Fibroblast of skin of back (primary cell): ENCODE measurements at places on chromosomes 12 and 14.

GRCh38 chr14:105415481-105416428 is 3.9 kb upstream of the MTA1 start:
- no peak for DNase-seq

- DNase-seq, result peak; percentile 94
Measured at GRCh38 chr12:53046655-53047220, 3.1 kb upstream of the TNS2 start.

- no peak for DNase-seq
Measured at GRCh38 chr12:16266085-16266484, 11.4 kb downstream of the SLC15A5 start.

DNA sequence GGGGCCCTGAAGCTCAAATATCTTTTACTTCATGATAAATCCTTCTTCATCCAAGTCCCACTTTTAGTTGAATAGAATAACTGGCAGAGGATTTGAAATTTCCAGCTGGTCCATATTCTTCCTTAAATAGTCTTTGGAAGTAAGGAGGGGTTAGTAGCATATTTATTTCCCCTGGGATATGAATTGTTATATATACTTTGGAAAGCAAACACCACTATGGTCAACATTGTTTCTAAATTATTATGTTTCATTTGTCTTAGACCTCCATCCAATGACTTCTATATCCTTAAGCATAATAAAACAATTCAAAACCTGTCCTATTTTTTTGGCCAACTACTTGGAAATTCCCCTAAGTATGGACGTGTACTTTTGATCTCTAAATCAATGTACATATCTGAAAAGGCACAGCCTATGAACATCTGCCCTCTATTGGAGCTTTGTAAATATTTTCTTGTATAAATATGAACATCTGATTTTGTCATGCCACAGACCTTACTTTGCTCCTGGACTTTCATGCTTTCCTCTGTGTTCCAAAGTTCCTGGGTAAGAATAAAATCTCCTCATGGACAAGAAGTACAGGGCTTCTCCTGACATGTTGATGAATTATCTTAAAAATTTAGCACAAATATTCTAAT is 1212.0 kb downstream of the GALC start:
- no peak for DNase-seq

GRCh38 chr14:84825481-84826251 is 704.3 kb upstream of the FLRT2 start:
- DNase-seq, result peak; percentile 49

DNA sequence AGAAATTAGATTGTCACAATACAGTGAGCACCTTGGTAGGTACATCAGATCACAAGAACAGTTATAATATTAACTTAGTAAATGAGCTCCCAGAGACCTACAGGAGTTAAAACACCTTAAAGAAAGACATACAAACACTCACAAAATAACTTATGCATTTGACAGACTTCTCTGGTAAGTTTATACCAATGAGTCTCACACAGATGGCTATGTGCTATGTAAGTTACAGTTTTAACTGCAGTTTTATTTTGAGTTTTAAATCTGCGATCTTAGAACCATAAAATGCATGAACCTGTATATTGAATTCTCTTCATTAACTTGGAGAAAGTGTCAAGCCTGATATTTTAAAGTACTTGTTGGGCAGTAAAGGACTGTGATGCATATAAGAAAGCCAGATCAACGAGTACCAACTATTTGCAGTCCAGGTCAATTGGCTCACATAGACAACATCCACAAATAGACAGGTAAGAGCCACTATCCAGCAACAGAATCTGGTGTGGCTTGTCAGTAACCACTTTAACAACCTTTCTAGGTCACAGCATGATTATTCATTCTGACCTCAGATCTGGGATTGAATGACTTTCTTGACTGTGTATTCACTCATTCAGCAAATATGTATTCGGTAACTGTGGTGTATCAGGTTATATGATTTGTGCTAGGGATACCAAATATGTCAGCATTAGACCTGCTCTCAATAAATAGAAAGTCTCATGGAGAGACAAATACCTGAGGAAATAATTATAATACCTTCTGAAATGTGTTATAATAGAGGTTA is 856.6 kb upstream of the MGAT4C start:
- no peak for DNase-seq

DNA sequence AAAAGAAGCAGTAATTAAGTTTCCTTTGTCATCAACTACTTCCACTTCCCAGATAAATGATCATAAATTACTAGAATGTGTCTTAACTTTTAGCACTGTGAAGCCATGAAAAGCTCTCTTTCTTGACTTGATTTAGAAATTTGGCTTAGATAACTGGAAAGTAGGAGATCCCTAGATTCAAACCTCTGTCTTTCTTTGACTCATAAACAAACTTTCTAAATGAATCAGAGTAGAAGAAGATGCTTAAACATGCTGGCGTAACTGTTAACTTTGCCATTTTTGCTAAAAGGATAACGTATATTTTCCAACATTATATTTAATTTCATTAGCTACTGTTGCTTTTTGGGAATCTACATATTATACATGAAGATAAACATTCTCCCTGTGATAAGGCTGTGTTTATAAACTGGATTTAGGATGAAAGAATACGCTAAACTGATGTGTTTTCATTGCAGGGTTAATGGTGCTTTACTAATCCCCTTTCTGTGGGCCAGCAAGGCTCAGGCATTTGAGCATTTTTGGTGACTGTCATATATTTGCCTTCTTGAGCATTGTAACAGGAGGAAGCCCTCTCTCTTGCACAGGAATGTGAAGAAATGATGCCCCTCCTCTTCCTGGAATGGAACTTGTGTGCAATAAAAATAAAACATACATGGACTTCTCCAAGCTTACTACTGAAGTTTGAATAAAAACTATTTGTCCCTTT is 301.4 kb downstream of the BMP4 start:
- peak; percentile 30 for DNase-seq

- no peak for DNase-seq
Measured at GRCh38 chr14:36517242-36518030, 2.6 kb downstream of the NKX2-1 start.

- DNase-seq, result no peak
Measured at GRCh38 chr12:19194963-19195362, 65.4 kb downstream of the PLEKHA5 start.

DNA sequence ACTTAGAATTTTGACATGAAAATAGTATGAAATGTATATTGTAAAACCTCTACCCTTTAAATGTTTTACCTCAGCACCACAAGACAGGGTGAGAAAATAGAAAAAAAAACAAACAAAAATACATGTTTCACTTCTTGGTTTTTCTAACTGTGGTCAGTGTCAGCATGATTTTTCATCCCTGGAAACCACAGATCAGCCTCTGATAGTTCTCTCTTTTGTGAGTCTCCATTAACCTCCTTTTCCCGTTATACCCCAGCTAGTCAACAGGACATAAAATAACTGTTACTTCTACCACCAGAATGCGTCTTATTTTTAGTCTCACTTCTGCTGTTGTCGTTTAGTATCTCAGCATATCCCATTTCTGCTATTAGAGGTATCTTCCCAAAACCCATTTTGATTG is 48.3 kb upstream of the KCNMB4 start:
- no peak for DNase-seq

GRCh38 chr14:74619672-74620131 is 7.7 kb upstream of the LTBP2 start:
- peak; percentile 99 for DNase-seq

DNA sequence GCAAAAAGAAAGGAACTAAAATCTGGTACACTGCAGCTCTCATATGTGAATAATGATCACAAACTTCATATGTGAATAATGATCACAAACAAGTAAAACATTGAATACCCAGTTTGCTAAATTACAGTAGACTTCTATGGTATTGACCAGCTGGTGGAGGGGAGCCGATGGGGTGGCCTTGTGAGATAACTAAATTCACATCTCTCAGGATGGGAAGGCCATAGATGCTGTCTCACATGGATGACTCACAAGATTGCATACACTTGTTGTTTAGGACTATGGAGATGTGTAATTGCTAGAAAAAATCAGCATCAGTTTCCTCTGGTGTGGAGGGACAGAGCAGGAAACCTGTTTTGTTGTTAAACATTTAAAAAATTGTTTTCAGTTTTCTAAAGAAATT is 49.2 kb downstream of the ACACB start:
- DNase-seq, result no peak

DNA sequence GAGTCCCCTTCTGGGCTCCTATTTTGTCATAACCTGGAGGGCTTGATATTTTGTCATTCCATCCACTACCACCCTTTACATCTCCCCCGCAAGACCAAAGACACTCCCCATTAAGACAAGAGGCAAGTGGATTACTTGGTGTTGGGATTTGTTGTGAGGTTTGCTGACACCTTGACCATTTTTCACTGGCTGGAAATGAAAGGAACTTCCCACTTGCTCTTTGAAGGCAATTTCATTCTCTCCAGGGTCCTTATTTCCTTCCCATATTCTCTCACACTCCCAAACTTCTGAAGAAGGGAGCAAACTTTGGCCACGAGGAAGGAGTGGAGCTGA is 14.9 kb downstream of the AGAP2 start:
- DNase-seq, result no peak

GRCh38 chr12:132729541-132730320 is 19.1 kb downstream of the PGAM5 start:
- peak; percentile 20 for DNase-seq

- no peak for DNase-seq
Measured at GRCh38 chr12:45303945-45304344, 88.0 kb downstream of the ANO6 start.

- DNase-seq, result no peak
Measured at GRCh38 chr12:18857656-18858055, 119.7 kb downstream of the CAPZA3 start.

DNA sequence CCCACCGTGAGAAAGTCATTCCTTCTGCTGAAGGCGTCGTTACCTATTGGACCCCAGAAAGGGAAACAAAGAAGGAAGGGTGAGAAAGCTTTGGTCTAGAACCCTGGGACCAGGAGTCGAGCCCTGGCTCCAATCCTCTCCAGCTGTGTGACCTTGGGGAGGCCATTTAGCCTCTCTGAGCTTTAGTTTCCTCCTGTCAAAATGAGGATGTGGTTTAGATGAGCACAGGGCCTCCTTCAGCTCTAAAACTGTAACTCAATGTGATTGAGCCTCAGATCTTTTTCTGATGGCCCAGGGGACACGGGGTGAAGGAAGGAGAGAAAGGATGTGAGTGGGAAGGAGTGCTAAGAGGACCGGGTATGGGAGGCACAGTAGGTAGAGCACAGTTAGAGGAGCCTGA is 7.7 kb downstream of the JDP2 start:
- no peak for DNase-seq

DNA sequence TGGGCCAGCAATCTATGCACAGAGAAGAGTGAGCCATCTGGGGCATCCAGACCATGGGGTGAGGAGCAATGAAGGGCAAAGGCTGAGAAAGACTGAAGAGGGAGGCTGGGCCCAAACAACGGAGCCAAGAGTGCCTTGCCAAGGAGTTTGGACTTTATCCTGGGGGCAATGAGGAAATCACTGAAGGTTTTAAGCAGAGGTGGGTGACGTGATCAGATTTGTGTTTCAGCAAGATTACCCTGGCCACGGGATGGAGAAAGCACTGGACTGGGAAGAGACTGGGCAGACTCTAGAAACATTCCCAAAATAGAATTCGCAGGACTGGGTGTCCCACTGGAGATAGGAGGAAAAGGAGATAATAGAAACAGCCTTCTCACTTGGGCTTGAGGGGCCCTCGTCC is 65.3 kb downstream of the DPF3 start:
- DNase-seq, result no peak

GRCh38 chr12:64635356-64635998 is 25.2 kb downstream of the RASSF3 start:
- no peak for DNase-seq

DNA sequence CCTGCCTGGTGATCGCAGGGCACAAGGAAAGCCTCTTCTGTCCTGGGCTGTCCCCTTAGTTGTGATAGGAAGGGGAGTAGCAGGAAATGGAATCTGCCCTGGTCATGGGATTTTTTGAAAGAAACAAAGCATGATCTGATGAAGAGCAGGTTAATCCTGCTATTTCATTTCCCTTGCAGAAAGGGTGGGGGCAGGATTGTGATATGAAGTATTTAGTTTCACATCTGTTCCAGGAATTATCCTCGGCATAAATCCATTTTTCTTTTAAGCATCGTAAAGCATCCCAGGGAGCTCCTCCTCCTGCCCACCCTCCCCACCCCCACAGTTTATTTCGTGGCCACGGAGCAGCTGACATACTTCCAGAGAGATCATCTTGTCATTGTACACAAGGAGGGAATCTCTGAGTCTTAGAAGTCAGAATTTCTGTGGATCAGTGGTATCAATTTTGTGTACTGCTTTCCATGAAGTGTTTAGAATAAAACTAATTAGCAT is 53.1 kb downstream of the TGFB3 start:
- DNase-seq, result no peak

GRCh38 chr14:23793532-23793931 is 157.4 kb downstream of the DHRS2 start:
- DNase-seq, result no peak

- no peak for DNase-seq
Measured at GRCh38 chr12:115936997-115937916, 340.2 kb downstream of the MED13L start.

GRCh38 chr12:66270613-66271012 is 31.7 kb upstream of the HELB start:
- DNase-seq, result no peak

DNA sequence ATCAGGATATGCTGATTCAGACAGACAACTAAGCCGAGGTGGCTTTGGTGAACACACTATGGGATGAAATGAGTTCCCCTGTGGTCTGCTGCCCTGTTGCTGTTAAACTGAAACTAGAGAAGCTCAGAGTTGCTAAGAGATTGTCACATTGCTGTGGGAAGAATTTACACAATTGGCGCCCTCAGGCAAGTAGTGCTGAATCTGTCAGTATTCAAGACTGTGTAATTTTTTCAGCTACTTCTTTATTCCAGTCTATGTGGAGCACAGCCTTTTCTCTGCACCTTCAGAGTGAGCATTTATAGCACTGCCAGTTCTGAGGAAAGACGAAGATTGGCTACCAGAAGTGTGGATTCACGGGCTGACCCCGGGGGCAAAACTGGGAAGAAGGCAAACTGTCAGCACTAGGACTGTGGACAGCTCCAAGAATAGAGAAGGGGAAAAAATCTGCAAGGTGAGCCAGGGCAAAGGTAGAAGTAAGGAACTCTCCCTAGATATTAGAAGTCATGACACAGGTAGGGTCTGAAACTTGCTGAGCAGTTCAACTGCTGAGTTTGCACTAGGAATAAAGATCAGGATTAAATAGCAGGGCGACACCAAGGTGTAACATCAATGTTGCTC is 218.8 kb upstream of the TMPO start:
- DNase-seq, result peak; percentile 2

DNA sequence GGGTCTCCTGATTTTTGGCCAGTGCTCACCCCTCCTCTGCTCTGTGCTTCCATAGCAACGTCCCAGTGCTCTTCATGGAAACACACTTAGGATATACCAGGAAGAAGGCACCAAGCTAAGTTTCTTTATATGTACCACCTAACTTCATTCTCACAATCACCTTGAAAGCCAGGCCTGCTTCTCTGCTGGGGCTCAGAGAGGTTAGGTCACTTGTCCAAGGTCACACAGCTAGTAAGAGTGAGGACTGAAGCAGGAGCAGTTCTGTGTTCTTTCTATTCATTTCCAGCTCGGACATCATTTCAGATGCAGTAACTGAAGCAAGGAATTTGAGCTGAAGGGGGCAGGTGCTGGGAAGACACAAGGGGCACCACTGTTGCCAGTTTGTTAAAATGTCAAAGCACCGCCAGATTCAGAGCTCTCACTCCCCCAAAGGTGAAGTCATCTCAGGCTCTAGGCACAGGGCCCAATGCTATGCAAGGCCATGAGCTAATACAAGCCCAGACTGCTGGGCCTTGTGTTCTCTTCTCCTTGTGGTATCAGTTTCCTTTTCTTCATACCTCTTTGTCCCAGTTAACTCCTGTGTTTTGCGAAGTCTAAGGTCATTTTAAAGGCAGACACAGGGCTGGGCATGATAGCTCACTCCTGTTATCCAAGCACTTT is 19.7 kb upstream of the YY1 start:
- DNase-seq, result no peak

GRCh38 chr12:45310627-45310968 is 94.7 kb downstream of the ANO6 start:
- no peak for DNase-seq
